ENCODE measurements at places on chromosomes 5 and 9.
A peak's percentile ranks its signal among the peaks of the same experiment; 100 is the strongest.

- DNase-seq: peak; percentile 68
Measured at GRCh38 chr5:172479034-172479783, 24.9 kb upstream of the SH3PXD2B start.

GRCh38 chr5:110625376-110625999, 101.0 kb downstream of the TMEM232 start:
- DNase-seq: no peak

DNA sequence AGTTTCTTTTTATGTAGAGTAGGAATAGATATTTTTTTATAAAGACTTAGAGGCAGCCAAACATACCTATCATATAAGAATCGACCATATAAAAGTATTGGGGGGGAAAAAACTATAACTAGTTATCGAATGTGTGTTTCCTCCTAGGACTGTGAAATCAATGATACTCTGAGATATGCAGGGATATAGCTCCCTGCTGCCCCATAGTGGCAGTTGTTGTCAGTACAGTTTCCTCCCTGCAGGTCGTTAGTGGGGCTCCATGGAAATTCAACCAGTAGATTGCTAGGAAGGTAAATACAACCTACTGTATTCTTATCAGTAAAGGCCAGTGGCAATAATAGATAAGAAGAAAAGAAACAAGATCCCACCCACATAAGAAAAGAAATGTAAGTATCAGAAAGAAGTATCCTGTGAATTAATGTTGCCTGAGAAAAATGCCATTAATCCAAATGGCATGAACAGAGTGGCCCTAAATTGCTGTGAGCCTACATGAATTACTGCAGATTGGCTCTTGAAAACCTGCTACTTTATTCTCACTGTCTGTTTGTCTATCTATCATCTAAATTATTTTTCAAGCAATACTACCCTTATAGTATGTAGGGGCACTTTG, 136.9 kb upstream of the FBN2 start:
- DNase-seq: peak; percentile 3

- no peak for DNase-seq
Measured at GRCh38 chr5:139147483-139148087, 50.6 kb downstream of the SIL1 start.

DNA sequence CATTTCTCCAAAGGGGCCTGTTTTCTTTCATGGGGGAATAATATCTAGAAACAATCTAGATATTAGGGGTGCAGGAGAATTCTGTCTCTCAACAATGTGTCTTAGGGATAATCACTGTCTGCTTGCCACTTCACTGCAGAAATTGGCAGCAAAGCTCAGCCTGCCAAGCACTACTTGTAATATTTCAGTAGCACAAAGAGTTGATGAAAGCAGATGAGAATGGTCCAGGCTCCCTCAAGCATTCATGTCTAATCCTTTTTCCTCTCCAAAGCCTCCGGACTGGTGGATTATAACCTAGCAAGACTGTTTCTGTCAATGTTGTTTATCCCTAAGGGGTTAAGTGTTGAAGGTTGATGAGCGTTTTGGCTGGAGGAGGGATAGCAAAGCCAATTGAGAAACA, 13.3 kb upstream of the MPDZ start:
- DNase-seq: no peak

DNA sequence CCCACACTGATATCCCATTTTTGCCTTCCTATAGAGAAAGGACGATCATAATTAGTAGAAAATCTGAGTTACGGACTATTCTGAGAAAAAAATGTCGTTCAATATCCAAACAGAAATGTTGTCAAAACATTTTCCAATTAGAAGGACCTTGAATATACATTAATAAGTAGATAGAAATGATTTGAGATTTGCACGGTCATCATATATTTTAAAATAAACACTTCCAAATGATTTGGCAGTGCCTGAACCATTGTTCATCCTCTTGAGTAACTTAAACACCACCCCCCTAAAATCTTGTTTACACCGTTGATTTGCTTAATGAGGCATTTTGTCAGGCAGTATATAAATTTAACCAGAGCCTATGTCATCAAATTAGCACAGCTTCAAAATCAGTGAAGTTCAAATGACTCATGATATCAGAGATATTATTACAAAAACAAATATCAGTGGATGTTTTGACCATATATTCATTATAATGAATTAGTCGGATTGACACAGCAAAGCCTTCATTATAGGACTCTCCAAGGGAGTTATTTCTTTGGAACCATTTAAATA, 105.0 kb downstream of the ACTL7B start:
- DNase-seq: no peak

DNA sequence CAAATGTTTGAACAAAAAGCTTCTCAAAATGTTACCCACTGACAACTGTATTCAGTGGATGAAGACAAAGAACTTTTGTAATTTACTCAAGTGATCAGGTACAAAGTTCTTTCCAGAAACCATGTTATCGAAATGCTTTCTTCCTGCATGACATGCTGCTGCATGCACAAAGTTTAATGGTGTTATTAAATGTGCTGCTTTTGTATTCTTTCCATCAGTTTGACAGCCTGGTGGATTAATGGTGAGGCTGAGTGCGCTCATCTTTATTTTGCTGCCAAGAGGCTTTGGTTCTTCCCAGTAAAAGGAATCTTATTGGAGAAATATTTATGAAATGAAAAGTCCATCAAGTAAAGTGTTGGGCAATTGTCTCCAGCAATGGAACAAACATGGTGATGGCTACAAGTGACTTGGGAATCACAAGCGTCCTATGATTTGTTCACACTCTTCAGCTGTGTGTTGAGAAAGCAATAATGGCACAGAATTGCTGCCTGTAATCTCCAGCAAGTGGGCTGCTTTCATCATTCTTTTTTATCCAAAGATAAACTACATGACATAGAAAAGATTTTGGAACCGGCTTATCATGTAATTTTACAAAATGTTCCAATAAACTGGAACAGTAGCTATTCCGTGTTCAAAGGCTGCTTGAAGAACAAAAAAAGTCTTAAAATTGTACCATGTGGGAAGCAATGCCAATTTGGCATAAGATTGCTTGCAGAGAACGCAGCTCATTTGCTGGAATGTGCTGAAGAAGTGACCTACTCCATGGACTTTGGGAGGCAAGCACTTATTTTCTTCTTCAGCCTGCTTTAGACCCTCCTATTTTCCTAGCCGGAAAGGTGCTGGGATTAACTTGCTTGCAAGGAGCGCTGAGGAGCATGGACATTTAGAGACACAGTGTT, 153.1 kb downstream of the HSD17B3 start:
- no peak for DNase-seq

DNA sequence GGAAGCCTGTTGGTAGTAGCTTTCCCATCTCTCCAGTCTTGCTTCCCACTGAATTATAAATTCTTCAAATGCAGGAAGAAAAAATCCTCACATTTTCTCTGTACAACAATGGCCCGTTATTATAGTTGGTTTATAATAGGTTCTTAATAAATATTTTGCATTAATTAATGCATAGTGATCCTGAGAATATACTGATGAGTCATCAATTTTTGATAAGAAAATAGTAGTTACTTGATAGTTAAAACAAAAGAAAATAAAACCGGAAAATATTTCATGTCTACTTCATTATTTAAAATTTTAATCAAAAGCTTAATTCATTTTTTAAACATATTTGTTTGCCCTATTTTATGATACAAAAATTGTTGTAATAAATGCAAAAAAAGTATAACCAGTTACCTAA, 762.6 kb downstream of the BRINP1 start:
- no peak for DNase-seq

DNA sequence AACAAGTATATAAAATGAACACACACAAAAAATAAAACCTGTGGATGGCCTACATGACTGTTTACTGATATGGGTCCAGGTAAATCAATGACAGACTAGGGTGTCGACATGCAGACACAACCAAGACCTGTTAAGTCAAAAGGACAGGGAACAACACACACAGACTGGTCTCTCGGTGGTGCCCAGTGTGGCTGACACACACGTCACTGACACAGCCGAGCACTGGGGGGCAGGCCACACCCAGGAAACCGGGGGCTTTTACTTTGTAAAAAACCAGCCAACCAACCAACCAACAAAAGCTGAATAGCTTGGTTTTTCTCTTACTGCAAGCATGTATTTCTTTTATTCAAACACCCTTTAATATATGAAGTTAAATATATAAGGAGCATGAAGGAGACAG, 5.0 kb downstream of the FAM163B start:
- DNase-seq: no peak

DNA sequence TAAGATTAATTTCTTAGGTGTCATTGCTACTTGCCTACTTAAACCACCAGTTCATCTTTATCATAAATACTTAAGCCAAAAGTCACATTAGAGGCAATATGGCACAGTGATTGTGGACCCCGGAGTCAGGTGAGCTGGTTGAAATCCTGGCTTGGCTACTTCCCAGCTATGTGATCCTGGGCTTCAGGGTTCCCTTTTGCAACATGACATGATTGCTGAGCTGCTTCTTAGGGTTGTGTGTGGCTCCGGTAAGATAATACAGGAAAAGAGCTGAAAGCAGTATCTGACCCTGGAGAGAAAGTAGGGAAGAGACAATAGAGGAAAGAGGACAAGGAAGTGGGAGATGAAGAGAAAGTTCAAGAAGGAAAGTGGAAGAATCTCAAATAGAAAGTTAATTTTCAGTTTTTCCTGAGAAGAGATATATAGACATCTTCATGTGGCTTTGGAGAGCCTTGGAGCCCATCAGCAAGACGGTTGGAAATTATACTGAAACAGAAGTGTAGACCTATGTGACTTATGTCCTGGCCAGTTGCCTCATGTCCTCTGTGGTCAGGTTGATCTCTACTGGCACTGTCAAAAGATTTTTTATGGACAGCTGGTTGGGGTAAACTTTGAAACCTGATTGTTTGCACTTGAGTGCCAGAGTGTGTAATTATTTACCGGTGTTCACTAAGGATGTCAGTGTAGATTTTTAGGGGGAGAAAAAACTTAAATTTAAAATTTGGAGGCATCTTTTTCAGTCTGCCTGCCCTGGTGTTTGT, 93.2 kb downstream of the GHR start:
- DNase-seq: no peak

GRCh38 chr9:119677811-119678505, 308.7 kb upstream of the BRINP1 start:
- DNase-seq: no peak

DNA sequence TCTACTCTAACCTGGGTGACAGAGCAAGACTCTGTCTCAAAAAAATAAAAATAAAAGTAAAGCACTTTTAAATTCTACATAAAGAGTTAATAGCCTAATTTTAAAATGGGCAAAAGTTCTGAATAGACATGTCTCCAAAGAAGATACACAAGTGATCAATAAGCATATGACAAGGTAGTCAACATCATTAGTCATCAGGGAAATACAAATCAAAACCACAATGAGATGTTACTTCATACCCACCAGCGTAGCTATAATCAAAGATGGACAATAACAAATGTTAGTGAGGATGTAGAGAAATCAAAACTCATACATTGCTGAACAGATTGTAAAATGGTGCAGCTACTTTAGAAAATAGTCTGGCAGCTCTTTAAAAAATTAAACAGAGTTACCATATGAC, 64.1 kb downstream of the IQGAP2 start:
- DNase-seq: no peak

DNA sequence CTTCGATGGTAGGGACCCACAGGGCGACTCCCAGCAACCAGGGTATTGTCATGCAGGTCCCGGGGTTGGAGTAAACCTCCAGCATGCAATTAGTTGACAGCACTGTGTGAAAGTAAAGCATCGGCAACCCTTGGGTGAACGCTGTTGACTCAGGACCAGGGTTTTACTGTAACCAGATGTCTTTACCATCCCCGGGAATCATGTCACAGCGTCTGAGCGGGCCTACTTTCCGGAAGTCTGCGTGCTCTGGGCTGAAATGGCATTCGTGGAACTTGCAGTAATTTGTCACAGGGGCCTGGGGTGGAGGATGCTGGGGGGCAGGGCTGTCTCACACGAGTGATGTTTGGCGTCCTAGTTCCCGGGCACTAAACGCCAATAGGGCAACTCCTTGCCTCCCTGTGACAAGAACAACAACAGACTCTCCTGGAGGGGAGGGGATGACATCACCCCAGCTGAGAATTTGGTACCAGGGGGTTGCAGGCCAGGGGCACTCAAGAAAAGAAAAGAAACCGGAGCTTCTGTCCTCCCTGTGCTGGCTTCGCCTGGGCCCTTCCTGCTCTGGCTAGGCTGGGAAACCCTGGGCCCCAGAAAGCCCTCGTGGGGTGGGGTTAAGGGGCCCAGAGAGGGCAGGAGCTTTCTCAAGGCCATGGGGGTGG, 10.1 kb upstream of the UBAC1 start:
- DNase-seq: no peak

DNA sequence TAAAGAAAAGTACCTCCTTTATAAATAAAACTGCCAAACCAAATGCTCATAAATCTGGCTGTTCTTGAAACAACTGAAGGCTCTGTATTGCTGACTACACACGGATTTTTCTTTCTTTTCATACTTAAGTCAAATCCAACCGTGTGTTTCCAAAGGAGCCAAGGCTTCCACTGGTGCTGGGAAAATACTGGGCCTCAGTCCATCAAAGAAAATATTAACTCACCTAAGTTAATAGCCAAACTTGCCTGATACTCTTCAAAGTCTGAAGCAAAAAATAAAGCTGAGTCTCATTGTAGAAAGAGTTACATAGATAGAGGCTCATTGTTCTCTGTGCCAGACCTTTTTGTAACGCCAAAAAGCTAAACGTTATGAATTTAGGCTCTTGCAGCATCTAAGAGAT, 350.4 kb upstream of the CDH9 start:
- no peak for DNase-seq

- DNase-seq: no peak
Measured at GRCh38 chr9:114621975-114622609, 11.0 kb downstream of the TMEM268 start.

- DNase-seq: no peak
Measured at GRCh38 chr5:38099205-38100168, 158.9 kb upstream of the EGFLAM start.

GRCh38 chr5:5383461-5383860, 39.0 kb upstream of the ICE1 start:
- no peak for DNase-seq

DNA sequence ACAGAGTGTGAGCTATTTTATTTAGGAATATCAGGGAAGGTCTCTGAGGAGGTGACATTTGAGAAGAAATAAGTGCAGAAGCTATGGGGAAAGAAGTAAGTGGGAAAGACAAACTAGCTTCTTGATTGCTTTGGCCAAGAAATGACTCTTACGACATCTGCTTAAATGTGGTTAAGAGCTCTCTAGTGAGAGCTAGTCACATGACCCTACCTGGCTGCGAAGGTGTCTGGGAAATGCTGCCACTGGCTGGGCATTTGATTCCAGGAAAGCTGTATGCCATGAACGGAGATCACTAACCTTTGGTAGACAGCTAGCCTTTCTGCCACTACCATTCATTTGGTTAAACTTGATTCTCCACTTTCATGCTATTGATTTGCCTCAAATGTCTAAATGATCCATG, 80.1 kb downstream of the KIAA0825 start:
- no peak for DNase-seq

GRCh38 chr9:134618163-134618832, 23.3 kb upstream of the COL5A1 start:
- no peak for DNase-seq

DNA sequence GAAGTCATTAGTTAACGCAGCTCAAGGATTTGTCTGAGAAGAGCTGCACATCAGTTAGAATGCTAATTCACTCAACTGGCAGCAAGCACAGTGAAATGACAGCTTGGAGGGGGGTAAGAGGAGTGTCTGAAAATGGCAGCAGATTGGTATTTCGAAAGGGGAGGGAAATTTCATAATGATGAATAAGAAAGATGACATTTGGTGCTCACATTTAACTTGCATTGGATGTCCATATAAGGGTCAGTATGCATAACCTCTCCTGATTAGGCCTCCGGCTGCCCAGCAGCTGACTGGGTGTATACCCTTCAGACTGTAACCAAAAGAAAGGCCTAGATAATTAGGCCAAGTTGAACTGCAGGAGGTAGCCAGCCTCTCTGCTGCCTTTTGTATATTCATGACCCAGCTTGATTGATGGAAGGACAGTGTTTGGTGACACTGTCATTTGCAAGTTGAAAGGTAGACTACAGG, 131.0 kb downstream of the PBX3 start:
- no peak for DNase-seq
